Stimulated activated CD4-positive, alpha-beta T cell treated with anti-CD3 and anti-CD28 coated beads, Interleukin-1b, Interleukin-23, amount 100 ng/mL, for 1 hour (primary cell): ENCODE measurements at places on chromosomes 6 and 20.

- no peak for DNase-seq
These were observed 231.6 kb downstream of the LRFN2 start for GRCh38 chr6:40355532-40355931.

- no peak for DNase-seq
These were observed 230.6 kb upstream of the SUPT3H start for GRCh38 chr6:45608252-45608913.

DNA sequence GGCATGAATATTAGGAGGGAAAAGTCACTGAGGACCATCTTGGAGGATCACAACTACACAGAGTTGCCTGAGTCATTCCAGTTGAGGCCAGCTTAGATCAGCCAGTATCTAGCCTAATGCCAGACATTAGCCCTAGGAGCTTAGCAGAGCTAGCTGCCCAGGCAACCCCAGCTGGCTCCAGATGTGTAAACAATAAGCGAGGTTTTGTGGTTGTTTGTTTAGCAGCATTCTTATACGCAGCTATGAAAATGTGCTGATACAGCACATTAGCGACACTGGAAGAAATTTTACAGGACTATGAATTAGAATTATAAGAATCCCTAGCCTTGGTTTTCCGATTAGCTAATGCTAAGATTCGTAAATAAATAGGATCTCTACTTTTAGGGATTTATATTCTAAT lies 59.3 kb downstream of the BTBD3 start:
- DNase-seq = no peak

DNA sequence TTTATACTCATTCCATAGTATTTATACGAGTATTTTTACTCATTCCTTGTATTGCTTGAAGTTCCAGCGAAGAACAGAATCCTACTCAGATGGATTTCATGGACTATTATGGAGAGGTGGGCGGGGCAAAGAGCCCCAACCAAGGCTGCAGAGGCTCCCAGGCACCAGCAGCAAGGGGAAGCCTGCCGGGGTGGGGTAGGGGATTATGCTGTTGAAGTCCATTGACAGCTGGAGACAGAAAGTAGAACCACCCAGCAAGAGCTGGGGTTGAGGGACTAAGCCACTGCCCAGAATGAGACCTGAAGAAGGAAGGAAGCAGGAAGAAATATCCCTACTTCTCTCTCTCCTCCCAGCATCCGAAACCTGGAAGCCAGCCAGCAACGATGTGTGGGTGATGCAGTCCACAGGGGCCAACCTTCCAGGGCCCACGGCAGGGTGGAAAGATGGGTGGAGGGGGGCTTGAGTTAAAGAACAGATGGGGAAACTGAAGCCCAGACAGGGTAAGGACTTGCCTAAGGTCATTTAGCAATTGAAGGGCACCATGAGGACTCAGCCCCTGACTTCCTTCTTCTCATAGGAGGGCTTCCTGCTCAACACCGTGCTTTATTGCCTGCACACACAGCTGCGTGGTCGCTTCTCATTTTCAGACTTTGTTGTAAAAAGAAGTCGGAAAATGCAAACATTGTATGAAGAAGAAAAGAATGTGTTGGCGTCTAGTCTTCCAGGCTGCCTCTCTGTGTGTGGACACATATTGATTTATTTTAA lies 18.3 kb upstream of the GTSF1L start:
- DNase-seq = no peak

DNA sequence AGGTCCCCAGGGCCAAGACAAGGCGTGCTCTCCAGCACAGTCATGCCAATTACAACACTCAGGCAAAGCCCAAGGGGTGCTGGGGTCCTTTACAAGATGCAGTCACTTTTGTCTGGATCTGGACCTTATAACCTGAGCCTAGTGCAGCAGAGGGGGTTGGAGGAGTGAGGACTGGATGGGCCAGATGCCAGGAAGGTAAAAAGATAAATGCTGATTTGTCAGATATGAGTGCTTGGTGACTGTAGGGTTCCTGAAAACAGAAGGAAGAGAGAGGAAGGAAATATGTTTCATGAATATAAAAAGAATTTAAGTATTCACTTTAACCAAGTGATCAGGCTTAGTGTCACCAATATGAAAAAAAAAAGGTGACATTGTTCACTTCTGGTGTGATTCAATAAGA lies 43.4 kb upstream of the TFAP2A start:
- DNase-seq = no peak

DNA sequence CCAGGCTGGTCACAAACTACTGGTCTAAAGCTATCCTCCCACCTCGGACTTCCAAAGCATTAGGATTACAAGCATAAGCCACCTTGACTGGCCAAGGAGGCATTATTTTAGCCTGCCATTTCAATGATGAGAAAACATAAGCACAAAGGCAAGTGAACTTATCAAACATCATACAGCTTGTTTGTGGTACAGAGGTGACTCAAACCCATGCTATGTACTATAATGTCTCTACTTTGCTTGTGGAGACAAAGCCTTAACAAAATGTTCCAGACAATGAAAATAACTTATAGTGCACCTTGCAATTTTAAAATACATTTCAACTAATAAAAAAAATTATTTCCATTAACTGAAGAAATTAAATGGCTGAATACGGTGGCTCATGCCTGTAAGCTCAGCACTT lies 26.2 kb downstream of the HDAC2 start:
- DNase-seq = no peak

GRCh38 chr20:50189681-50190250 lies 864 bp upstream of the CEBPB start:
- DNase-seq = no peak

DNA sequence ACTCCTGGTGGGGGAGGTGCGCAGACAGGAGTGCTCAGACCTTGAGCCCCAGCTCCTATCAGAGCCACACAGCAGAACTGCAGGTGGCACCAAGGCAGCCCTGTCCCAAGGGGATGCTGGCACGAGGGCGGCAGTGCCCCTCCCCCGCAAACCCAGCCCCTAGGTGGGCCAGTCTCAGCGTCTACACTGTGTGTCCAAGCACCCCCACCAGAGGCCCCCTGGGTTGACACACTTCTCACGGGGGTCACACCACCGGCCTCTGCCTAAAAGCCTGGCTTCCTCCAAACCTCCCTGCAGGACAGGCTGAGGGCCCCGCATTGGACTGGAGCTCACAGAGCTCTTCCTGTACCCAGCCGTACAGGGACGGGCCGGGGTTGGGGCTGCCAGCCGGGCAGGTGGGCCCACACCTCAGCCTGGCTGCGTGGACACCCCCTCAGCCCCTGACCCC lies 8.1 kb downstream of the SLC2A4RG start:
- no peak for DNase-seq

GRCh38 chr20:41452226-41452625 lies 85.6 kb upstream of the EMILIN3 start:
- DNase-seq = no peak

DNA sequence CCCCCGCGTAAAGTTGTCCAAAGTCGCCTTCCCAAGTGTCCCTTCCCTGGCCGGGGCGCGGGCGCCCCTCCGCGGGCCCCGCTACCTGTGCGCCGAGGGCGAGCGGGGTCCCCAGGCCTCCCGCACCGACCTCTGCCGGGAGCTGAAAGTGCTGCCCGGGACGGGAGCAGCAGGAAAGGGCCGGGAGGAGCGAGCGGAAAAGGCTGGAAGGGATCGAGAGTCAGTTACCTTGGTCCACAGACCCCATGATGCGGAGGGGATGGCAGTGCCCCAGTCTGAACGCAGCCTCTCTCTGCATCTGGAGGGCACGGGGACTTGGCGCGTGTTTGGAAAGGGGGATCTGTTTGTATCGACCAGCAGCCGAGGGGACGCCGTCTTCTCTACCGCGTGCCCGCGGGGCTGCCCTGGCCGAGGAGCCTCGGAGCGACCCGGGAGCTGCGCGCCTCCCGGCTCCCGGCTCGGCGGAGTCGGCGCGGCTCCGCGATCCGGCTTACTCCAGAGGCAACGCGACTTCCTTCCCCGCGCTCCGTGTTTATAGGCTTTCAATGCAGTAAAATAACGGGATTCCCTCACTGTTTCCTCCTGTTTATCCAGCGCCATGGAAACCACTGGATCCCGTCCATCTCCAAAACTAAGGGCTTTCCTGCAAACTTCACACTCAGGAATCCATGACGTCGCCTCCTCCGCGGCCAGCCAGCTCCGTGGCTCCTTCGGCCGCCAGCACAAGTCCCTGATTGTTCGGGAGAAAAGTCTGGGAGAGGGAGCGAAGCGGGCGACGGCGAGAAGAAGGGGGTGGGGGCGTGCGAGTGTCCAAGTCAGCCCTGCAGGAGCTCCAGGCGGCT lies 20.0 kb upstream of the NFATC2 start:
- DNase-seq = no peak

- no peak for DNase-seq
These were observed 28.4 kb upstream of the FRMD1 start for GRCh38 chr6:168107191-168107983.

DNA sequence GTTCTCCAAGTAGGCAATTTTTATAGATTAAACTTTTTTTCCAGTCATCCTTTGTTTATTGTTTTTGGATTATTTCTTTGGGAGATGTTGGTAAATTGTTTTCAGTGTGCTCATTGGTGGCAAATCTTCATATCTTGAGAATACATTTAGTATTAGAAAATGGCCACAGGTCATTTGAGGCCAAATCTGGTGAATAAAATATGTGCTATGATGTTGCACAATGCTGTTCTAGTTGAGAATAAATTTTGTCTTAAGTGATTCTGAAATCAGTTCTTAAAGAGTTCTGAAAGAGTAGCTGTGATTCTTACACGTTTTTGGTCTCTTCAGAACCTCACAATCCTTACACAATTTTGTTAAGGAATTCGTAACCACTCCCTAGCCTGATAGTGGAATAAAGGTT lies 20.1 kb downstream of the CDKAL1 start:
- no peak for DNase-seq

DNA sequence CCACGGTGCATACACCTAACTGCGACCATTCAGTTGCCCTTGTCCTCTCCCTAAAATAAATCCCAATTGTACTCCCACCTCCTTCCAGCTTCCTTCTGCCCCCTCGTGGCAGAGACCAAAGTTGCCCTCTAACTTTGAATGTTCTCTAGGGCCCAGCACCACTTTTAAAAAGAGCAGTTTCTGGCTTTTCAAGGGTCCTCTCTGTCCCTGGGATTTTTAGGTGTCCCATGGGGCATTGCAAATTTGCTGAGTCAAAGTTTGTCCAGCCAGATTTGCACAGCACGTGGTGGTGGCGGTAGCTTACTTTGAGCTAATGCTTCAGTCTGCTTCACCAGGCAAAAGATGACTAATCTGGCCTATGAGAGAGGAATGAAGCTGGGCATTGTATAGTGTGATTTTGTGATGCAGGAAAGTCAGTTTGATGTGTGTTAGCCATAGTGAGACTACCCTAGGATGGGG lies 100.2 kb downstream of the PERP start:
- DNase-seq = no peak

GRCh38 chr6:138640028-138640427 lies 133.5 kb upstream of the CCDC28A start:
- no peak for DNase-seq

GRCh38 chr6:157682856-157683481 lies 140.1 kb upstream of the SNX9 start:
- DNase-seq = no peak

DNA sequence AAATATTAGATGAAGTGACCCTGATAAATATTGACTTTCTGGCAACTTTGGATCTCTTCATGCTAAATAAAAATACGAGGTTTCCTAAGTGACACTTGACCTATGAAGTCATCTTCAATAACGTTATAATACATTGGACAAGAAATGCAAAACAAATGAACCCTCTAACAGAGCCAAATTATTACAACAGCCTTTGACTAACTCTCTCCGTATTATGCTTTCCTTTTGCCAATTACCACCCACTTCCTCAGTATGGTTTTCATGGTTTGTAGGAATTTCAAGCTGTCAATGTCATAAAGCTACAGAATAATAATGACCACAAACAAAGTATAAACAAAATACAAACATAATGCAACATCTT lies 210.5 kb downstream of the MOXD1 start:
- no peak for DNase-seq

DNA sequence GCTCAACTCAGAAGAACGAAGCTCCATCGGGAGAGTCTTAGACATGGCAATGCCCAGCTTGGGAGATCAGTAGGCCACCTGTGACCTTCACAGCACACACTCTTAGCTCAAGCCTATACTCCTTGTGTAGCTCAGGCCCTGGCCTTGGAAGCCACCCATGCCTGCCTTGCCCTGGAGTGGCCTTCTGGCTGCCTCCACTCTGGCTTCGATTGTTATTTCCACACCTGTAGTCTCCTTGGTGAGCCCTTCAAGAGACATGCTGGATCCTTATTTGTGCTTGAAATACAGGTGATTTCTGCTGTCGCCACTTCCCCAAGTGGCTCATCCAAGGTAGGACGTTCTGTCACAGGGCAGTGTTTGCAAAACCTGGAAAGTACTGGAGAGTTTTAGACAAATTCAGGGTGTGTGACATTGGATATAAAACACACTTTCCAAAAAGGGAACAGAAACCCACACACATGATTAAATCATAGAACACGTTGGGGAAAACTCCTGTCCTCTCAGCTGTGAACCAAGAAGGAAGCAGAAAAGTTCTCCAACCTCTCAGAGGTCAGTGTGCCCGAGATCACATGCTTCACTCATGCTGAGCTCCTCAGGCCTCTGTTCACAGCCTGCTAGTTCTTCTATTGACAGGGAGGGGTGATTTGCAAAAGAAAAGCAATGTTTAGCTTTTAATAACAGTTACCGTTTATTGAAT lies 391.8 kb downstream of the CDC5L start:
- no peak for DNase-seq

DNA sequence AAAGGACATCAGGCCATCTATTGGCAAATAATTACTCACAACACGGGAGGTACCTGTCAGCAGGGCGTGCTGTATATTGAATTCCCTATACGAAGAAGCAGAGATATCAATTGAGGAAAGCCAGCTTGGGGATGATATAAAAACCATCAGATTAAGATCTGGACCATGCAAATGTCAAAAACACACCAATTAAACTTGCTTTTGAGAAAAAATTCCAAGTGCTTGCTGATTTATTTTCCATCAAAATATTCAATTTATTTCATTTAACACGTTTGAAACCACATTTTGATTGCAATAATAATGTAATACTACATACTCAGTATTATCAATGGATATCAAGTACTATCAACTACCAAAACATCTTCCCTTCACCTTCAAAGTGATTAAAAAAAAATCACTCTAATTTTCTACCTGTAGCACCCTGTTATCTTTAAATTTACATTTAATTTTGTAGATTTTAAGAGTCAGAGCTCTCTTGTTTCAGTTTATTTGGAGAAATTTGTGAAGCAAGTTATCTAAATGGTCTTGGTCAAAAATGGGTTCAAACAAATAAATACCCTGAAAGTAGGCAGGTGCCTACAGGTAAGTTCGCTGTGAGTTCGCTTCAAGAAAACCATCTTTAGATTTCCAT lies 6.8 kb upstream of the TBX18 start:
- DNase-seq = no peak

DNA sequence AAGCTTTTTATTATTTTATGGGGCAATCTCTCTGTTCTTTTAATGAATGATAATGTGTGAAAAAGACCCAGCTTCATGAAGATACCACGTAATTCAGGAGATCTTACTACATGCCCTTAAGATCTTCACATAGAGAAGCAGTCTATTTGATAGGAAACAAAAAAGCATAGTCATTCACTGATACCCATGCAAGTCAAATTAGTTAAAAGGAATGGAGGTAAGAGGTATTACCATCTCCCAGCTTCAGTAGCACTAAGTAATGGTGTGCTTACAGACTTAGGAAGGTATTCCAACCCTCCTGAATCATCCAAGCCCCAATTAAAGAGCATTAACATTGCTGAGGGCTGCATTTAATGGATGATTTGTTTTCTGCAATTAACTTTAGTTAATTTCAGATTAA lies 364.7 kb downstream of the SYNE1 start:
- DNase-seq = no peak

- DNase-seq = no peak
These were observed 45.3 kb downstream of the B4GALT5 start for GRCh38 chr20:49668181-49668877.

- DNase-seq = no peak
These were observed 535.1 kb downstream of the UTRN start for GRCh38 chr6:144820270-144820669.
